ENCODE measurements at places on chromosomes 16 and 17. TPM values are rescaled to one million over a fixed set of nuclear protein-coding genes. Genes with fewer than 3 reads are reported as not detected.

The CNTD1 gene
- not detected for total RNA-seq

The PLLP gene
- 0.91 TPM for total RNA-seq

The LGALS9 gene
- total RNA-seq, result 5.1 TPM

The KRT39 gene
- total RNA-seq, result not detected

The ASIC2 gene
- total RNA-seq, result not detected

The PLD2 gene
- total RNA-seq, result 17.2 TPM

The RNF157 gene
- 2.1 TPM for total RNA-seq

The CDRT15L2 gene
- not detected for total RNA-seq

The AATK gene
- 0.08 TPM for total RNA-seq

The CTRL gene
- total RNA-seq, result 0.26 TPM

The TRPV2 gene
- 16.9 TPM for total RNA-seq

The NPIPA3 gene
- 0.52 TPM for total RNA-seq

The PARD6A gene
- 0.16 TPM for total RNA-seq

The FZD2 gene
- 32.3 TPM for total RNA-seq

The RPS6KB1 gene
- 15.0 TPM for total RNA-seq

The HOXB9 gene
- not detected for total RNA-seq

The FBXO39 gene
- total RNA-seq, result 0.52 TPM

The AANAT gene
- total RNA-seq, result not detected
